Hippocampal formation (tissue), 2 donors: ENCODE measurements at places on chromosomes 1 and 21.

- DNase-seq, result no peak
Observed at GRCh38 chr1:39833621-39834385, 45.1 kb upstream of the BMP8B start.

- no peak for DNase-seq
Observed at GRCh38 chr1:36346741-36347370, 23.4 kb upstream of the EVA1B start.

GRCh38 chr1:176217461-176218099 is 10.5 kb upstream of the COP1 start:
- no peak for DNase-seq

DNA sequence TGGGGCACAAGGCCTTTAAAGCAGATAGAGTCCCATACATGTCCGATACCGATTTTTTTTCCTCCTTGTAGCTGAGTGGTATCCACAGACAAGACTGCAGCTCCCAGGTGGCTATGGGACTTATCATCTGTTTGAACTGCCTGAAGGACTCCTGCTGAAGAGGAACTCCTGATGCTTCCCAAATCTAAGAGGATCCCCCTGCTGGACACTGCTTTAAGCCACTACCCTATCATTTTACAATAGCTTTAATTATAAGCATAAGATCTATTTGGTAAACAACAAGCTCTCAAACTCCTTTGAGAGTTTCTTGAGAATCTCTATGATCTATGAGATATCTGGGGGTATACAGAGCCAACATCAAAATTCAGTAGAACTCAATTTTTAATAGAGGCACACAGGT is 11.7 kb downstream of the NDC1 start:
- DNase-seq, result no peak

- peak; percentile 43 for DNase-seq
Observed at GRCh38 chr1:160375788-160376524, 9.1 kb downstream of the NHLH1 start.

DNA sequence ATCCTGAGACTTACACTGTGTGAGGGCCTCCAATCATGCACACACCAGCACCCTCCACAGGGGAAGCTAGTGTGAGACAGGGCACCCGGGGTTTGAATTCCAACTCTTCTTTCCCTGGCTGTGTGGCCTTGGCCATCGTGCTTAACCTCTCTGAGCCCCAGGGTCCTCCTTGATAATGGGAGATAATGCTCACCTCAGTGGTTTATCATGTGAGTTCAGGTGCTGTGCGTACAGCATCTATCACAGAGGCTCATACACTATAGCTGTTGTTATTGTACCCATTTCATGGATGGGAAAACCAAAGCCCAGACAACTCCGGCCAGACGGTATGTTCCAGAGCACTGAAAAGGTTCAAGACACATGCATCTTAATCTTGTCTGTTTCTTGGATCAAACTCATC is 16.0 kb upstream of the UBXN10 start:
- DNase-seq, result no peak

- DNase-seq, result no peak
Observed at GRCh38 chr1:24771574-24771973, 26.3 kb downstream of the CLIC4 start.

DNA sequence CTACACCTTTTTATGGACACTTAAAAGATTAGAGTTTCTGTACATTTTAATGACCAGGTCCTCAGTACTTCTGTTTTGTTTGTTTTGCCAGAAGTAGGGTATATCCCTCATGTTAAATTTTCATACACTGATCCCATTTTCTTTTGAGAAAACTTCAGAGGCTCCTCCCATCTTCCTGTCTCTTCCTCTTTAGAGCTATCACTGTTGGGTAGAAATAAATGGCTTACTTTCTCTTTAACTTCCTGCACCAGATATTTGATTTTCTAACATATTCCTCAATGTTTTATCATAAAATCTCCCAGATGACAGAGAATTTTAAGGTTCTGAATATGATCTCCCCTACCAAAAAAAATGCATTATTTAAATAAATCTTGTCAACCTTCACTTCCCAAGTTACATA is 23.4 kb downstream of the VAV3 start:
- DNase-seq, result no peak

GRCh38 chr1:7380712-7381111 is 390.4 kb upstream of the VAMP3 start:
- no peak for DNase-seq

DNA sequence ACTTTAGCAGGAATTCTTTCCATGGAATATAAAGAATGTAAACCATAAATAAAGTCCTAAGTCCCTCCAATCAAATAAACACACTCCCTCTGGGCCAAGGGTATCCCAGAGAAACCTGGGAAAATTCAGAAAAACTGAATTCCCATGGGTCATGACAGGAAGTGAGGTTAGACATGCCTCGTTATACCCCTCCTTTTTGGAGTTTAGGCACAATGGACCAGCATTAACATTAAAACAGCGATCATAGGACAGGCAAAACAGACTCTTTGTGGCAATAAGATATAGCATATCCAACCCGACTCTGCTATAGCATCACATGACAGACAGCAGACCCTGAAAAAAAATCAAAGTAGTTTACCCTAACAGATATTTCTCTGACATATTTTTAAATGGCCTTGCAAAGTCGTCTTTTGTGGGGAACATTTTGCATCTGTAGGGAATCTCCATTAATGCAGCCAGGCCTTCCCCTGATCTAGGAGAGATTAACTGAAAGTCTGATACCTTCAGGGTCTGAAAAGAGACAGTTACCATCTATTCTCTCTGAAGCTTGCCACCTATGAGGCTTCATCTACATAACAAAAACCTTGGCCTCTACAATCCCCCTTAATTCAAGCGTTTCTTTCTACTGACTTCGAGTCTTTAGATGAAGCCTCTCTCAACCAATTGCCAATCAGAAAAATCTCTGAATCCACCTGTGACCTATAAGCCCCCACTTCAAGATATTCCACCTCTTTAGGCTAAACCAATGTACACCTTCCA is 143.0 kb upstream of the KCNK1 start:
- DNase-seq, result no peak

- DNase-seq, result no peak
Observed at GRCh38 chr1:145708063-145708462, 895 bp upstream of the PDZK1 start.

GRCh38 chr1:78254517-78254916 is 208.8 kb downstream of the GIPC2 start:
- no peak for DNase-seq

GRCh38 chr21:31586118-31586517 is 73.4 kb upstream of the SOD1 start:
- DNase-seq, result no peak

DNA sequence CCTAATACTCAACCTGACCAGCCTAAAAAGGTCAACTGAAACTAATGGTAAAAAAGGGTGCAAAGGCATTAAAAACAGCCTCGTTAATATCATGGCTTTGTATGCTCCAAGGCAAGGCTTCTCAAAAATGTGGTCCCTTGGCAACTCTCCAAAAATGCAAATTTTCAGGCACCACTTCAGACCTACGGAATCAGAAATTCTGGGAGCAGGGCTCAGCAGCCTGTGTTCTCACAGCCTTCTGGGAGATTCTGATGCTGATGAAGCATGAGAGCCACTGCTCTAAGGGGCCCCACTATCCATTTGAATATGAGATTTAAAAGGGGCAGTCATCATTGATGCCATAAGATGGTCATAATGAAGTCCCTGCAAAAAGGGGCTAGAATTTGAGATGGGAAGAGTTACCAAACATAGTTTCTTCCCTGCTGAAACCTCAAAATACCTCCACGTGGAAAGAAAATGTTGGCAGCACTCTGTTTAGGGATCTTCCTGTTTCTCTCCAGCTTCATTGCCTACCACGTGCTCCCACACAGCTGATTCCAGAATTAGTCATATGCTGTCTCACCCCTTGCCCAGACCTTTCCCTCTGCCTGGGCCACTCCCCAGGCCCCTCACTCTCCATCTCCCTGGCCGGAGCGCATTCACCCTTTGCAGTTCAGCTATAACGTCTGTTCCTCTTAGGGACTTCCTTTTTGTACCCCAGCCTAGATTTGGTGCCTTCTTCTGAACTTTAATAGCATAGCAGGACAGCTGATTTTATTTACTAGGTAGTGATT is 46.7 kb downstream of the PHC2 start:
- DNase-seq, result no peak

- no peak for DNase-seq
Observed at GRCh38 chr1:209556162-209556690, 27.3 kb upstream of the CAMK1G start.

DNA sequence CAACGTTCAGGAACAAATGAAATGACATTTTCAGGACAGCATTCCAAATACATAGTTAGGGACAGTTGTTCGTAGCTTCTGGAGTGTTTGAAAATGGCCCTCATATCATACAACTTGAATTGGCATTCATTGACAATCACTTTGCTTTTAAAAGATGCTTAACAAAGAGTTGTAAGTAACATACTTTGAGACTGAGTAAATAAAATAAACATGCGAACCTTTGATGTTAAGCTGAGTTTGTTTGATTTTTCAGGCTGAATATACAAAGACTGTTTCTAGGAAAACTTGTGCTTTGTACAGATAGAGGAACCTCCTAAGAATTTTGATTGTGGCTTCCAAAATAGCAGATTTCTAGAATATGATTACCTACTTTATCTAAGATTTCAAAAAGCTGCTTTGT is 45.3 kb downstream of the ITSN1 start:
- DNase-seq, result no peak

- no peak for DNase-seq
Observed at GRCh38 chr1:82843876-82844275, 1043.1 kb downstream of the ADGRL2 start.

GRCh38 chr1:154608397-154609270 is 648 bp upstream of the ADAR start:
- DNase-seq, result peak; percentile 38

DNA sequence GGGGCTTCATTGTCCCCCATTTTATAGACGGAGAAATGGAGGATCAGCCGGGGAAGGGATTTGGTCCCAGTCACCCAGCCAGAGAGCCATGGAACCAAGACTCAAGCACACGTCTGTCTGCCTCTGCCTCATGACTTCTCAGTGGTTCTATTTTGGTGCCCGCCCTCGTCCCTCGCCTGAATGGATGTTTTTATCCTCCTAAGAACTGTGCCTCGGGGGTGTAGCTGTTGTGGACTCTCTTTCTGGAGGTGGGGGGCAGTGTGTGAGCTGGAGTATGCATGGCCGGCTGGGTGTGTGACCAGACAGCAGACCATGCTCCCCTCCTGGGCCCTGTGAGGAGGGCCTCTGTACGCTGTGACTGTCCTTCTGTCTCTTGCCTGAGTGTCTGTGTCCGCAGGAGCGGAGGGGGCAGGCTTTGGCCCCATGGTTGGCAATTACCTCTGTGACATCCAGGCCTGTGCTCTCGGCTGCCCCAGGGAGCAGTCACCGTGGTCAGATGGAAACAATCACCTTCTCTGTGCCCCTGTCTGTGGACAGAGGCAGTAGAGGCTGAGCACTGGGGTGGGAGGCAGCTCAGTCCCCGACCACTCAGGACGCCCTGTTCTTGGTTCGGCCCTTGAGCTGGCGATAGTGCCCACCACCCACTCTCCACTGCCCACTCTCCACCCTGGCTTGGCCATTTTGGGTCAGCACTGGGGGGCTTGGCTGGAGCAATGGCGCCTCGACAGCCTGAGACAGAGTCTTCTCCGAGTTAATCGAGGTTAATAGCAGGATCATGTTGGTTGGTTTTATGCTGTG is 20.4 kb downstream of the WNT4 start:
- no peak for DNase-seq

DNA sequence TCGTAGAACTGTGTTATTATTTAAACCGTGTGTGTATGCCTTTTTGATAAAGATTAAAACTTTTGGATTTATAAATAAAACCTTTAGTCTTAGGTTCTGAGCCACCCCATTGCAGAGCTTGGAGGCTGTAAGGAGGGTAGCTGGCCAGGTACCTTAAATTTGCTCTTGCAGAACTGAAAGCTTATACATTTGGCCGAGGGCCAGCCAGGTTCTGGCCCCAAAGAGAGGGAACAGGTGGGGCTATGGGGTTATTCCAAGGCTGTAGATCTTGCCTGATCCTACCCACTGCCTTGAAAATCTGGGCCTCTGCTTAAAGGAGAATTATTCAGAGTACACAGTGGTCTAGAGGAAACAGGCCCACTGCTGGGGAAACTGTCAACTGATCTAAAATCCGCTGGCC is 59.6 kb downstream of the CAMK2N1 start:
- no peak for DNase-seq

- DNase-seq, result no peak
Observed at GRCh38 chr1:101367630-101368029, 130.8 kb downstream of the S1PR1 start.

GRCh38 chr1:19360843-19361610 is 48.9 kb downstream of the SLC66A1 start:
- no peak for DNase-seq

- no peak for DNase-seq
Observed at GRCh38 chr1:241007668-241008067, 349.3 kb downstream of the RGS7 start.

- no peak for DNase-seq
Observed at GRCh38 chr1:77627978-77628570, 54.4 kb downstream of the ZZZ3 start.

DNA sequence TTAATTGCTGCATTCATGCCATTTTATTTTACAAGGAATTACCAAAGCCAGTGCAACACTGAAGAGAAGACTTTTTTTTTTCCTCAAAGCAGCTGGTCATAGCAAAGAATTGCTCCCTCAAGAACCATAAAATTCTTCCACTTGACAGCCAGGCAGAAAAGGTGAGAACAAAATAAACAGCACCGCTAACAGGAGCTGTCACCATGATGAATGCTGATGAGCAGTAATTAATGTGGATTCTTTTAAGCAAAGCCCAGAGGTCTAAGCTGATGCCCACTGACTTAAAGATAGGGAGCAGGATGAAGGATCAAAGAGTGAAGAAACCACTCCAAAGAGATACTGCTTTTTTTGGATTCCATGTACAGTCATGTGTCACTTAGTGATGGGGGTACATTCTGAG is 428.4 kb downstream of the BRINP3 start:
- no peak for DNase-seq

DNA sequence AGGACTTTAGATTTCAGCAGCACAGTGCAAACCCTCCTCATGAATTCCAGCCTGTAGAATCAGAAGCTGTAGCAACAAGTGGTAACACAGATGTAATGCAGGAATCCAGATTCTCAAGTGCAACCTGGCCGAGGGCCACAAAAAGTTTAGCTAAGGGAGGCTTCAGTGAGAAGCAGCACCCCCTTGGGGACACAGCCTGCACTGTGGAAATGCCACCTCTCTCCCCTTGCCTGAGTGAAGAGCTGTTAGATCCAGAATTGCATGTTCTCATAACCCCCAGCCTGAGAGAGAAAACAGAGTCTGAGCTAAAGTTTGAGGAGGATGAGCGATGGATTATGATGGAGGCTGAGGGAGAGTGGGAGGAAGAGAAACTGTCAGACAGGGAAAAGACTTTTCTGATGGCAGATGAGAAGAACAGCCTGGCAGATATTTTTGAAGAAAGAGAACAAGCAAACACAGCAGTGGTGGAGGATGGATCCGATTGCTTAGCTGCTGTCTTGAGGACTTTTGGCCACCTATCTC is 80.5 kb upstream of the BMP8A start:
- peak; percentile 45 for DNase-seq
